ENCODE measurements at places on chromosomes 3 and 15.

GRCh38 chr15:76138436-76138835 lies 78.7 kb downstream of the TMEM266 start:
- DNase-seq, result no peak

GRCh38 chr15:60385620-60386552 lies 11.9 kb downstream of the ANXA2 start:
- no peak for DNase-seq

DNA sequence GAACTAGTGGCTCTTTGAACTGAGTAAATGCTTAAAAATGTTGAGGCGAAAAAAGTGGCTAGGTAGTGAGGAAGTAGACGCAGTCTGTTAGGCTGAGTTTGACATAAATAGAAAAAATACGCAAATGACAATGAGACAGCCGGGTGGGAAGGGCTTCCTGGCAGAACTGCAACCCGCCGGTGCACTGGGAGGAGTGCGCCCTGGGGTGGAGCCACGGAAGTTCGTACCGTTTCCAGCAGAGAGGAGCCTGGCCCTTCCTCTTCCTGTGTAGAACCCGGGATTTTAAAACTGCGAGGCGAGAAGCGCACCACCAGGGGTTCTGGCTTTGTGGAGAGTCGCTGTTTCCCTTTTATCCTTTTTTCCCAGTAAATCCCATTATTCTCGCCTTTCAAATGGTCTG lies 602.6 kb downstream of the PYDC2 start:
- DNase-seq, result no peak

DNA sequence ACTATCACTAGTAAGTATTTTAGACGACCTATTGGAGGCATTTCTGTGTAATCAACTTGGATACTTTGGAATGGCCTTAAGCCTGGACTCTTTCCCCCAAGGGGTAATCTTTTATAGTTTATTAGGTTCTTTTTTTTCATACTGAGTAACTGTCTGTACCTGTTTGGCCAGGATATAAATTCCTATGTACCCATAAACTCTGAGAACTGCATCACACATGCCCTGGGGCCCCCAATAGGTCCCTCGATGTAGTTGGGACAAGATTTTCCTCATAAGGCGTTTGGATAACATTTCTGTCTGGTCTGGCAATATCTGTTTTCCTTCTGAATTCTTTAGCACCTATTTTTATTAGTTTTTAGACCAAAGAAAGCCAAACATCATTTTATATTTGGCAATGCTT lies 86.4 kb upstream of the WNT7A start:
- DNase-seq, result no peak

DNA sequence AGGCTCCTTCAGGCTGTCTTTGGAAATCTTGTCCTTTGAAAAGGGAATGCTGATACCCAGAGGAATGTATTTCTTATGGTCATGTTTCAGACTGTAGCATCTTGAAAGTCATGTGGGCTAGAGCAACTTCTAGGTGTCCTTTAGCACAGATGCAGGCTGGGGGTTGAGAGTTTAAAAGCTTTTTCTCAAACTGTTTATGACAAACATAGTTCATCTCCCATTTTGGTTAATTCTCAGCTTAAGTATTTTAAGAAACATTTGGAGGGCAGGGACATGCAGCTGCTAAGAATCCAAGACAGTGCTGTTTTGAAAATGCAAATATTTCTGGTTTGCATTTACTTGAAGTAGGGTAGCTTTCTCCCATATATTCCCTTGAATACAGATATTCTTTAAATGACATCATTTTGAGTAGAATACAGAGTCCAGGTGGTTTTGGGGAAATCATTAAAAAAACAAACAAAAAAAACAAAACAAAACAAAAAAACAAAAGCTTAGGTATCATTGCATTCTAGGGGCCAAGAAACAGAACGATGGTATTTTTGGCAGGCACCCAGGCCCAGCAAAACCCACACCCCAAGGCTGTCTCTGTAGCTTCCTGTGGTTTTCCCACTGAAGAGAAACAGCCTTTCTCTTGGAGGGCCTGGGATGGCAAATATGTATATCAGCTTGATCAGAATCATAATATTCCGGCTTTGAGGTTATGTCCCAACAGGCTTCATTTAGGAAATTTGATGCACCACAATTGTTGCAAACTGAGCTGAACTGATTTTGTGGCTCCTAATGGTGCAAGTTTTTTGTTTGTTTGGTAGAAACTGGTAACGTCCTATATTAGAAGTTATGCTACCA lies 120.0 kb downstream of the ATG7 start:
- DNase-seq, result no peak

DNA sequence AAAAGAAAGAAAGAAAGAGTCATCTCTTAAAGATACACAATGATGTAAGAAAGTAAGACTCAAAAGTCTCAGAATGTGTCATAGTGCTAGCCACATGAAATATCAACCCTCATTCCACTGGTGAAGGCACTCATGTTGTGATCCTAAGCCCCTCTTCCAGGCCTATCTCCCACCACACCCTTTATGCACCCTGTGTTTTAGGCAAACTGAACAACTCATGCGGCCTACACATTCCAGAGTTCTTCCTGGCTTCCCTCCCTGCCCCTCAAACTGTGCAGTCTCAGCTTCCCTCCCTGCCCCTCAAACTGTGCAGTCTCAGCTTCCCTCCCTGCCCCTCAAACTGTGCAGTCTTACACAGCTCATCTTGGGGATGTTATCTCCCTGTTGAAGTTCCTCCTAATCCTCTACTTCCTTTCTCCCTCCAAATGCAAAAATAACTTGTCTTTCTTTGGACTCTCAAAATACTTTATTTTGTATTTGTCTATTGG lies 69.0 kb upstream of the FNDC3B start:
- no peak for DNase-seq

DNA sequence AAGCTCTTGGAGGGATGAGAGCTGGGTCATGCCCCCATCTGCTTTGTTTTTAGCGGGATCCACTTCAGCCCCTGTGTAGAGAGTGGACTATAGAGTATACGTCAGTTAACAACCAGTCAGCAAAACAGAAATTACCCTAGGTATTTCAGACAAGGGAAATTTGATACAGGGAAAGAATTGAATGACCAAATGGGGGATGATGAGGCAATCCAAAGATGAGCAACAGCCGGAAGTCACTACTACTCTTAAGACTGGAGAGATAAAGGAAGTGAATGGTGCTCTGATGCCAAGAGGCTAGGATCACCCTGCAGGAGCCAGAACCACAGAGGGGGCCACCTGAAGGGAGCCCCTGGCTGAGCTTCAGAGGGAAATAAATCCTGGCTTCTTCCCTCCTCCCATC lies 1.7 kb upstream of the GPR62 start:
- DNase-seq, result no peak

GRCh38 chr3:43198791-43199644 lies 87.3 kb upstream of the SNRK start:
- no peak for DNase-seq

DNA sequence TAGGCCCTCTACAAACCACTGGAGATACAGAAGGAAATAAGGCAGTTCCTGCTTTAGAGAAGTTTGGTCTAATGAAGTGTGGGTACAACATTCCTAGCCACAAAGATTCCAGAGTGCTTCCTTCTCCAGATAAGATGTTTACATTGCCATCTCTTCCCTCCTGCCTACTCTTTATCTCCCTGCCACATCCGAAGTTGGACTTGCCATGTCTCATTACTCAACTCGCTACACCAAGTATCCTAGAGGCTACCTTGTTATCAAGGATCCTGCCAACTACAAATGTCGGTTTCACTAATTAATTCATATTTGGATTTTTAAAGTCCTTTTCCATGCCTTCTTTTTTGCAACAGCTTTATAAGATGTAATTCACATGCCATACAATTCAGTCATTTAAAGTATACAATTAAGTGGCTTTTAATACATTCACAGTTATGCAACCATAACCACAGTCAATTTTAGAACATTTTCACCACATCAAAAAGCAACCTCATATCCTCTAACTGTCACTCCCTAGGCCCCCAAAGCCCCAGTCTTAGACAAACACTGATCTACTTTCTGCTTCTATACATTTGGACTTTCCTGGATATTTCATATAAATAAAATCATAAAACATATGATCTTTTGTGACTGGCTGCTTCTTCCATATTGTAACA lies 53.7 kb upstream of the CSTA start:
- no peak for DNase-seq

DNA sequence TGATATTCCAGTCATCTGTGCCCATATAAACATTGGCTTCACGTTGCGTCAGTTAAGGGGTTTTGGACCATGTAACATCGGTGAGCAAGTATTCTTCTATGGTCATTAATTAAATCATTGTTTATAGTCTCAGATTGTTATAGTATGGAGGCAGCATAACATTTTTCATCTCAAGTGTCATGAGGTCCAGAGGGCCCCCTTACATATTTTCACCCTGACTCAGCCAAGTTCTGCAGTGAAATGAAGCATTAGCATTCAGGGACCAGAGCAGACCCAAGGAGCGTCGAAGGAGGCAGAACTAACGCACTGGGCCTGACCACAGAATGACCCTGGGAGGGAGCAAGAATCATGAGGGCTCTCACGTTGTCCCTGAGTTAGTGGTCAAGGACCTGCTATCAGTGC lies 171.5 kb downstream of the LRTM1 start:
- DNase-seq, result no peak

- no peak for DNase-seq
Observed at GRCh38 chr3:170090601-170090981, 52.8 kb downstream of the GPR160 start.

GRCh38 chr3:184133840-184134745 lies 1.1 kb upstream of the EIF2B5 start:
- DNase-seq, result peak; percentile 48

DNA sequence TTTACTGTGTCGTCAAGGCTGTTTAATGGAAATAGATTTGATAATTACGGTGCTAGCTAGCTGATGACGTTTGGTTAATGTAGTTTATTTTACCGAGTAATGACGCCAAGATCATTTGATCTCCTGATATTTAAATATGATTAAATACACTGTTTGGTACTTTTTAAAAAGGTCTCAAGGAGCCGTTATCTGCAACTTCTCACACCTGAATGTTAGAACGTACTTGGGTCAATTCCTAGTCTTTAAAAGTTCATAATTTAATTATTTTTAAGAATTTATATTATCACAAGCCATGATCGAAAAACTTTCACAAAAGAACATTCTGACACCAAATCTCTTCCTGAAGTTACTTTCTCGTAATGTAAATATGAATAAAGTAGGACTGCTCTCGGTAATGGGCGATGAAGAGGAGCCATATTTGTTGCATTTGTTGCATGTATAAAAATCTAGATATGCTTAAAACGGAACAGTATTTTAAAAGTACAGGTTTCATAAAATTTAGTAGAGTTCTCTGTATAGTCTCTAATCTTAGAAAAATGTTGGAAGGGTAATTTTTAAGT lies 16.2 kb upstream of the CHD2 start:
- DNase-seq, result no peak

GRCh38 chr3:34183611-34184340 lies 385.3 kb downstream of the PDCD6IP start:
- no peak for DNase-seq

DNA sequence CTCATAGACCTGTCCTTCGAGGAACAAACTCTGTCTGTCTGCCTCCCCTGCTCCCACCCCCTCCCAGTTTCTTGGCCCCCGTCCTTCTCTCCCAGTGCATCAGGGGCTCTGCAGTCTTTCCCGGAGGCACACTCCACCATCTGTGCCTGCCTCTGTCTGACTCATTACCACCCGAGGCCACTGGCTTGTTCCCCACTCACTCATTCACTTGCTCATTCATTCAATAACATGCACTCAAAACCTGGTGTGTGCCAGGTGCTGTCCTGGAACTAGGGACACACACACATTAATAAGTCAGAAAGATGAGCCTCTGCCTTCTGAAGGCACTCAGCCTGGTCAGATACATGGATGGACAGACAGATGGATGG lies 12.4 kb downstream of the AMIGO3 start:
- DNase-seq, result no peak

GRCh38 chr3:133964547-133964946 lies 65.2 kb downstream of the SLCO2A1 start:
- no peak for DNase-seq

DNA sequence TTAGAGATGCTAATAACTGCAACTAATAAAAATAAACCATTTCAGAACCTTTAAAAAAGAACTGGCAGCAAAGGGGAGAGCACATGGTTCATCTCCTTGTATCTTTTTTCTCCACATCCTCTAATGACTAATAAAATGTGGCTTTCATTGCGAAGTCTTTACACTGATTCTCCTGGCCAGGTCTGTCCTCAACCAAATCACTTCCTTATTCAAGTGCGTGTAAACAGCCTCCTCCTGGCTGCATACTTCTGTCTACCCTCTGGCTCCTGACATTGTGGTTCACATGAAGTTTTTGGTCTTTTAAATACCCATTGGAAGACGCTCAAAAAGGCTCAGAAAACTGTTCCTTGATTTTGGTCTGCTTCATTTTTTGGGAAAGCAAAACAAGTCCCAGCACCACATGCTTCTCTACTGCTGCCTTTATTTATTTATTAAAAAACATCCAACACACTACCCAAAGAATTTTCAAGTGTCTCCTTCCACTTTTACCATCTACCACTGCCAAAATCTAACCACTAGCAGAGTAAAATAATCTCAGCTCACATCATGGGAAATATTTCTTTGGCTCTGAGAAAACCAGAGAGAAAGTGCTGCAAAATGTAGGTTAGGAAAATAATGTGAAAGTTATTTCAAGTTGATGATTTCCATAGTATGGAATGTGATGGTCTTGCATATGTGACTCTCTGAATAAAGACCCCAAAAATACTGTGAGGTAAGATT lies 85.1 kb downstream of the EFL1 start:
- DNase-seq, result no peak

- no peak for DNase-seq
Observed at GRCh38 chr15:84685304-84685703, 27.3 kb upstream of the NMB start.

GRCh38 chr15:66224946-66225345 lies 28.6 kb downstream of the MEGF11 start:
- DNase-seq, result no peak

DNA sequence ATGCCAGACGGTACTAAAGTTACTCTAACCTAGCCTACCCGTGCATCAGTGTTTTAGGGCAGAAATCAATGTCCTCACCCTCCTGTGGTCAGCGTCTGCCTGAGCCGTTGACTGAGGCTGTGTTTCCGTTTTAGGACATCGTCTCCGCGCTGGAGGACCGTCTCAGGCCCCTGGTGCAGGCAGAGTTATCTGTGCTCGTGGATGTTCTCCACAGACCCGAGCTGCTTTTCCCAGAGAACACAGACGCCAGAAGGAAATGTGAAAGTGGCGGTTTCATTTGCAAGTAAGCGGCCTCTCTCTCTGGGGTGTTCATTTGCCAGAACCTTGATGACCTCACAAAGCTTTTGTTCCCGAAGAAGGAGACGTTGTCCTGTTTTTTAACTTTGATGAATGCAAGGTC lies 217.0 kb downstream of the ITPR1 start:
- DNase-seq, result no peak

DNA sequence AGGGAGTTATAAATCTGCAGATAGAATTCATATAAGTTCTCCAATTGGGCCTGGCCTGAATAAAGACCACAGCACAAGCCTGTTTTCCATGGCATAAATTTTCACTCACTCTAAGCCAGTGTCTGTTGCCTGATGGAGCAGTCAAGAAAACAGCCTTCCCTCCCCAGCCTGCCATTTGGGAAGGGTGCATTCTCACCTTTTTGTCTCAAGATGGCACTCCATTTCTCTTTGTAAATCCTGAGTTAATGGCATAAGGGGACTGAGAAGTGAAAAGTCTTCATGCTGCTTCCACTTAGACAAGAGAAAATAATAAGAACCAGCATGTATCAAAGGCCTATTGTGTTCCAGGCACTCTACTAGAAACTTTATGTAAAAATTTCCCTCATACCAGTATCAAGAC lies 115.6 kb upstream of the MANF start:
- DNase-seq, result no peak

Measured in KG1 (cell line).